ENCODE measurements at places on chromosomes 7 and 10.

DNA sequence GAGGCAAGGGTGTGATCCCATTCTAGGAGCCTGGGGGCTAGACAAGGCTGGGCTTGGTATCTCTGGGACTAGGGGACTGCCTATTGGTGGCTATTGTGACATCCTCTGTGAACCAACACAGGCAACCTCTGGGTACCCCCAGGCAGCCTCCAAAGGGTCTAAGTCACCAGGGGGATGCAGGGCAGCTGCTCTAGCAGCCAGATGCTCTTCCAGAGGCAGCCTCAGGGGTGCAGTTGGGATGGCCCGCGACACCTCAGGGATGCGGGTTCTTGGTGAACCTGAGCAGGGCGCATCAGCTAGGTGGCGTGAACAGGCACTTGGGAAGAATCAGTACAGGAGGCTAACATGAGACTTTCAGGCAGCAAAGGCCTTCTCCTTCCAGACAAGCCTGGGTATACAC, 1.6 kb upstream of the TMEM120A start:
- no peak for DNase-seq

GRCh38 chr7:94297397-94297838, 97.3 kb upstream of the COL1A2 start:
- no peak for DNase-seq

DNA sequence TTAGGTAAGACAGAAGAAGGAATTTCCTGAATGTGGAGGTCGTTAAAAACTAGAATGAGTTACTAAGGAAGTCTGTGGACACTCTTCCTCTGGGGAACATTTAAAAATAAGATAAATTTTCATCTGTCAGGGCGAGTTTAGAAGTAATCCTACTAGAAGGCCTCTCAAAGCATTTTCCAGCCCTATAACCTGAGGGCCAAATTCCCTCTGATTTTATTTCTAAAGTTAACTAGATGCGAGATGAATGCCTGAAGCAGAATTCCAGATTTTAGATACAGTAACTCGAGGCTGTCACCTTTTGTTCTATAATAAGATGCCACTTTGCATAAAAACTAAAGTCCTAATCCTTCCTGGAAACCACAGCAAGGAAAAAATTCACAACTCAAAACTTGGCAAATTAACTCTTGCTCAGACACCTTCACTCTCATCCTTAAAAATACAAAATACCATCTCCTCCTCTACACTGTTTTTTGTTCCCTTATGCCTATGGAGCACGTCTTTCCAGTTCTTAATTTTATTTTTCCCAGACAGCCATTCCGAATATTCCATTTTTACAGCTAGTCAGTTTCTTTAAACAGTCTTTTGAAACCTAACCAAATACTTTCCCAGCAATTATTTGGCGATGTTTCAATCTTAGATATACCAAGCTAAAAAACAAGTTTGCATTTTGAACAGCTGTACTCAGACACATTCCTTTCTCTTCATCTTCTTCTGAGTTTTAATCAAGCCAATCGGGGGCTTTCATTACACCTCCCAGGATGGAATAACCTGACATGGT, 420.7 kb upstream of the NFE2L3 start:
- no peak for DNase-seq

DNA sequence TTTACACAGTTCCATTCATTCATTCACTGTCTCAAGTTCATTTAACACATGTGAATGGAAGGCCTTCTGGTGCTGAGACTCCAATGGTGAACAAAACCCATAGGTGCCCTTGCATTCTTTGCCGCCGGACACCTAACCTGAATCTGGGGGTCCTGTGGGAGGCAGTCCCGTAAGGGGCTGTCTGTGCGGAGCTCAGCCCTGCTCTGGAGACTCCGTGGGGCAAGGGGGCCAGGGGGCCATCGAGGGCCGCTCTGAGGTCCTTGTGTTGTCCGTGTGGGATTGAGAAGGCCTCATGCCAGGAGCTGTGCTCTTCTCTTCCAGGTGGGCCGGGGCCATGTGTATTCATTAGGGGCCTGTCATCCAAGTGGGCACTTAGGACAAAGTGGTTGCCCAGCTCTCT, 15.3 kb downstream of the PTPRE start:
- no peak for DNase-seq

- no peak for DNase-seq
Measured at GRCh38 chr10:6535156-6535764, 44.8 kb downstream of the PRKCQ start.

- DNase-seq: no peak
Measured at GRCh38 chr10:34187201-34187600, 627.9 kb downstream of the PARD3 start.

GRCh38 chr10:12589291-12589690, 239.9 kb downstream of the CAMK1D start:
- no peak for DNase-seq

DNA sequence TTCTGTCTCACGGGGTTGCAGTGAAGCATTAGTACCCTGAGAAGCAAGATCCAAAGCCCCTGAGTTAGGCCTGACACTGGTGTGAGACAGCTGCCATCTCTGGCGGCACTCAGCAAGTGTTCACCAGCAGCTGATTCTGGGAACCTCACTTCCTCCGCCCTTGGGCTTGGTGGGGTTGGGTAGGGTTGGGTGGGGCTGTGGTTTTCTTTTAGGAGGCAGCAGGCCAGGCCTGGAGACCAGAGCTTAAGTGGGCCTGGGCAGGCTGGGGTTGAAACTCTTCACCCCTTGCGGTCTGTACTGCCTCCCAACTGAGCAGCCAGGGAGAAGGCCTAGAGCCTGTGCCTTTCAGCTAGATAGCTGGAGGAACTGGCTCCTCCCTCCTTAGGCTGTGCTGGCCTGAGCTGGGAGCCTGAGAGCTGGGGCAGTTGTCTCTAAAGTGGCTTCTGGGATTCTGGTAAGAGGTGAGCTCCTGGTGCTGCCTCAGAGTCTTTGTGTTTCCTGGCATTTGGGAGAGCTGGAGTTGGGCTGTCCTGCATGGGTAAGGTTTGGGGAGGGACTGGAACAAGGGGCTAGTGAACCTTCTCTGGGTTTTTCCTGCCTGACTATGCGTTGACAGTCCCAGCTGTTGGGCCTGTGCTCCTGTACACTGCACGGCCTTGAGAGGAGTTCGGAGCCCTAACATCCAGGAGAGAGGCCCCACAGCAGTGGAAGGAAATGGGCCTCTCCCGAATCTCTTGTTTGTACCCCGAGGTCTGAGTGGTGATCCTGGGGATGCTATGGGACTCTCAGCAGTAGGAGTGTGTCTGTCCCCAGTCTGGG, 5.1 kb downstream of the TSPAN14 start:
- peak; percentile 83 for DNase-seq
